HFFc6 (cell line): ENCODE measurements at places on chromosomes 3 and 15. TPM values are rescaled to one million over a fixed set of nuclear protein-coding genes. Genes with fewer than 3 reads are reported as not detected.
A peak's percentile ranks its signal among the peaks of the same experiment; 100 is the strongest.

GRCh38 chr3:197960694-197961581, 921 bp downstream of the LMLN start:
- DNase-seq = no peak

GRCh38 chr3:159828542-159828943, 160.1 kb upstream of the IL12A start:
- peak; percentile 68 for DNase-seq

DNA sequence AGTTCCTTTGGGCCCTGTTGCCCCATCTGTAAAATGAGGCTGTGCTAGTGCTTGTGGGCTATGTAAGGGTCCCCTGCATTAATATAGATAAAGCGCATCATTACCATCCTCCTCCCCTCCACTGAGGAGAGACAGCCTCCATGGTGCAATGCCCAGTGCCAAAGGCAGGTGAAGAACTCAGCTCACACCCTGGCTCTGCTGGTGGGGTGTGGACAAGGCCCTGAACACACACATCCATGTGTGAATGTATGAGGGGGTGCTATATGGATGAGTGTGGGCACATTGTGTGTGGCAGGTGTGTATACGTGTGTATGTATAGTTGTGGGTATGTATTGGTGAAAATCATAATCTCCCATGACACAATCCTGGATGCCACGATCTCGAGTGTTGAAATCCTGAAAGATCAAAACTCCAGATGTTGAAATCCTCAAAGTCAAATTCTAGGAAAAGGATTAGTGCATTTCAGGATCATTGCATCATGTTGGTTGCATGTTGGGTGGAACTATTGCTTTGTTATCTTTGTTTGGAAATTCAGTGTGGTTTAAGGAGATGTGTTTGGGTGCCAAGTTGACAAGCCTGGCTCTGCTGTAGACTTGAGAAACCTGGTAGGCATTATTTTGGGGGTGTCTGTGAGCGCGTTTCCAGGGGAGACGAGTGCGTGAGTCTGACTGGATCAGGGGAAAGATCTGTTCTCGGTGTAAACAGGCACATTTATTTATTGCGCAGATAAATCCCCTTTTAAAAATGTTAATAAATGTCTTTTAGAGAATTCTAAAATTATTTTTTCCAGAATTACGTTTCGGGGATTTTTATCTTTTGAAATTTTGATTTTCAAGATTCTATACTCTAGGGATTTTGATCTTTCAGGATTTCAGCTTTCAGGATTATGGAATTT, 42.0 kb upstream of the SEC61A1 start:
- no peak for DNase-seq

DNA sequence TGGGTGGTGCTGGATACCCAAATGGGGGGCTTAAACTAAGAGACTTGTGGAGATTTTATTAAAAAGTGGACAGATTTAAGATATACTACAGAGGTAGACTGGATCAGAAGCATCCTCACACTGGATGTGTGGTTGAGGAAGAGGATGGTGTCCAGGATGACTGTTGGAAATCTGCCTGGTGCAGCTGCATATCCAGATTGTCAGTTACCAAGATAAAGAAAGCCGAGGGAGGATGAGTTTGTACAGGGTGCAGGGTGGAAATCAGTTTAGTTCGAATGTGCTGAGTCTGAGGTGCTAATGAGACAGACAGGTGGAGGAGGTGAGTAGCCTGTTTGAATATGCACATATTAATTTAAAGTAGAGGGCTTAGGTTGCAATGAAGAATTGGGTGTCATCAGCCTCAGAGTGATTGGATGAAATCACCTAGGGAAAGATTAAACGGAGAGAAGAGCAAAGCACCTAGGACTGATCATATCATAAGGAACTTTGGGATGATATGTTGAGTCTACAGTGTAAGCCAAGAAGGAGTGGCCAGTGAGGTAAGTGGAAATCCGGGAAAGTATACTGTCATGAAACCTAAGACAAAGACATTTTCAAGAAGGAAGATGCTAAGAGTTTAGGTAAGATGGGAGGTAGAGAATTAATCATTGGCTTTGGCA, 74.1 kb upstream of the GOLGA8B start:
- DNase-seq = no peak

GRCh38 chr15:98241032-98241554, 280.6 kb downstream of the ARRDC4 start:
- no peak for DNase-seq

GRCh38 chr3:88412346-88412745, 262.6 kb downstream of the C3orf38 start:
- DNase-seq = no peak

GRCh38 chr3:74349015-74349414, 265.4 kb downstream of the CNTN3 start:
- DNase-seq = no peak

GRCh38 chr15:27183201-27183600, 212.2 kb downstream of the GABRG3 start:
- DNase-seq = no peak

DNA sequence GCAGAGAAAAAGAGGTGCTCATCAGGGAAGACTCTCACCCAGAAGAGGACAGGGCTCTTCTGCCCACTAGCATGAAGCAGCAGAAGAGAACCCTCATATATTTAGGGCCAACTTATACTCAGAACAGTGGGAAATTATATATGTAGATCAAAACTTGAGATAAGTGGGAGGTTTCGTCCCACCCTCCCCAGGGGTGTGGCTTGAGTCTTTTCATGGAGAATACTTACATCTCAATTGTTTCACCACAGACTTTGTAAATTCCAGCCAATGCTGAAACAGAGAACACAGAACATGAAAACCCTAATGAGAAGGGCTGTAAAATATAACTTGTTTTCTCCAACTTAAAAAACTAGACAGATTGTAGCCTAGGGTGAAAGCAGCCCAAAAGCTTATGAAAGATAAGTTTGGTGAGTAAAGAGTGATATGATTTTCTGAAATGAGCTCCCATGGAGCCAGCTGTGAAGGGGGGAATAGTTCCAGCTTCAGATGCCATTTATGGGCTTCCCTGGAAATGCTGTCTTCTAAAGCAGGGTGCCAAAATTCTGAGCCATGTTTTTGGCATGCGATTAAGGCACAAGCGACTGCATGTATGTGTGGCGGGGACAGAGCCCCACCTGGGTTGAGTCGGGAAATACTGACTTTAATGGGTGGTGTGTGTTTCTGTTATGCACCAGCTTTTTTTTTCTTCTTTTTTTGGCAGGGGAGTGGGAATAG, 92.9 kb downstream of the WDR76 start:
- DNase-seq = no peak

DNA sequence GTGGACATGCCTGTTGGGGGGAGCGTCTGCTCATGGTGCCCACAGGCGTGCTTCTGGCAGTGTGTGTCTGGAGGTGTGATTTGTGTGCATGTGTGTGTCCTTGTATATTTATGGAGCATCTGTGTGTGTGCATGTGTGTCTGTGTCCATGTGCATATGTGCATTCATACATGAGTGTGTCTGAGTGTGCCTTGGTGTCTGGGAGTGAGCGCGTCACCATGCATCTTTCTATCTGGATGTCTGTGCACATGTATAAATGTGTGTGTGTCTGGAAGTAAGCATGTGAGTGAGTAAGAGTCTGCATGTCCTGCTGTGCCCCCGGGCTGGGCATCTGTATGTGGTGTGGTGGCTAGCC, 58.1 kb upstream of the PRR23E start:
- no peak for DNase-seq

- DNase-seq = no peak
Measured at GRCh38 chr3:13309004-13309403, 111.1 kb downstream of the NUP210 start.

DNA sequence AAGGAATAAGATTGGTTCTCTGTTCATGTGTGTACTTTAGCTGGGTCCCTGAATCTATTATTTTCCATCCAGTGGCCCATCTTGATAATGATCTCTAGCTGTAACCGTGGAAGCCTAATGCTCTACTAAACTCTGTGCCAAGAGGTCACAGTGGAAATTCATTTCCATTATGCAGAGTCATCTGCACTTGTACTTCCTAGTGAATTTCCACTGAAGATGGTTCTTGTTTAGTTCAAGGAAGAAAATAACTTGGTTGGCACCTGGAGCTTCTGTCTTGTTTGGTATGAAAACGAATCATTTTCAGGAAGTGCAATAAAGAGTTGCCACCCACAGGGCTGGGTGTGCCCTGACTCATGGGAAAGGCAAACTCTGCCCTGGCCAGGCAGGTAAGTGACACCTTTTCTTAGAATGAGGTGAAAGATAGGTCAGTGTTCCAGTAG, 10.3 kb downstream of the LPP start:
- no peak for DNase-seq

DNA sequence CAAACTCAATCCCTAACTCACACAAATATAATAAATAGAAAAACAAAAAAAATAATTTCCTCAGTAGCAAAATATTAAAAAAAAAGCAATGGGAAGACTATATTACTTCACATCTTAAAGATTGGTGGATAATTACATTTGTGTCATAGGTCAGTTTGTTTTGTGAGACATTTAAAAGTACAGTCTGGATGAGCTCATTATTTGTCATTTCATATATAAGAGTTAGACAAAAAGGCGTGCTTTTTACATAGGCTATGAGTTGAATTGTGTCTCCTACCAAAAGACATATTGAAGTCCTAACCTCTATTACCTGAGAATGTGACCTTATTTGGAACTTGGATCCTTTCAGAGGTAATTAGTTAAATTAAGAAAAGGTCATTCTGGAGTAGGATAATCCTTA, 710.1 kb upstream of the CBLB start:
- DNase-seq = peak; percentile 13

- no peak for DNase-seq
Measured at GRCh38 chr3:192079098-192079497, 618.1 kb downstream of the PYDC2 start.

- DNase-seq = no peak
Measured at GRCh38 chr3:188034989-188035388, 119.0 kb upstream of the LPP start.

DNA sequence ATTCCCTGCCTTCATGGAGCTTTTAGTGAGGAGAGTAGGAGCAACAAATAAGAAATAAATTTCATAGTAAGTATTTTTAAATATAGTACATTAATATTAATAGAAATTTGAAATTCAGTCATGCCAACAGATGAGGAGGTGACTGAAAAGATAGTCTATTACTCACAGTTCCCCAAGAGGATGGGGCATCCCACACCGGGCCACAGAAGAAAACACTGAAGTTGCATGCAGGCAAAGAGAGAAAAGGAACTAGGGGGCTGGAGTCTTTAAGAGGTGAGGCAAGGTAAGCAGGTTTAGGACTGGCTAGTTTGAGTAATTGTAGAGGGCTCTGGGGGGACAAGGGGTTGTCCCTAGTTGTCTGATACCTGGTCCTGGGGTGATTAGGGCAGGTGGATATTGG, 120.1 kb upstream of the UMPS start:
- DNase-seq = no peak

DNA sequence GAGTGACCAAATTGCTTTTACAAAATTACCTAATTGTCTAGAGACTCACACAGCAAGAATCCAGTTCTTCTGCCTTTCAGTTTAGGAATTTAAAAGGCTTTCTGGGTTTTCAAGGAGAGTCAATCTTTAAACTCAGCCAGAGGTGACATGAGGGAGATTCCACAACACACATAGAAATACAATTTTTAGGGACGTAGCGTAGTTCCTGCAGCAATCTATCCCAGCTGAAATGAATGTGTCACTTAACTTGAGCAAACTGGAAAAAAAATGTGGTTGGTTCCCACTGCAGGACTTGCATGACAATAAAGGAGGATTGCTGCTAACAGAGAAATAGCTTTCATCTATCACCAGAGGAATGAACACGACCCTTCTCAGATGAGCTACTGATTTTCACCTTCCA, 269.7 kb downstream of the OTOL1 start:
- DNase-seq = no peak

- no peak for DNase-seq
Measured at GRCh38 chr3:179676081-179676480, 23.2 kb downstream of the USP13 start.

DNA sequence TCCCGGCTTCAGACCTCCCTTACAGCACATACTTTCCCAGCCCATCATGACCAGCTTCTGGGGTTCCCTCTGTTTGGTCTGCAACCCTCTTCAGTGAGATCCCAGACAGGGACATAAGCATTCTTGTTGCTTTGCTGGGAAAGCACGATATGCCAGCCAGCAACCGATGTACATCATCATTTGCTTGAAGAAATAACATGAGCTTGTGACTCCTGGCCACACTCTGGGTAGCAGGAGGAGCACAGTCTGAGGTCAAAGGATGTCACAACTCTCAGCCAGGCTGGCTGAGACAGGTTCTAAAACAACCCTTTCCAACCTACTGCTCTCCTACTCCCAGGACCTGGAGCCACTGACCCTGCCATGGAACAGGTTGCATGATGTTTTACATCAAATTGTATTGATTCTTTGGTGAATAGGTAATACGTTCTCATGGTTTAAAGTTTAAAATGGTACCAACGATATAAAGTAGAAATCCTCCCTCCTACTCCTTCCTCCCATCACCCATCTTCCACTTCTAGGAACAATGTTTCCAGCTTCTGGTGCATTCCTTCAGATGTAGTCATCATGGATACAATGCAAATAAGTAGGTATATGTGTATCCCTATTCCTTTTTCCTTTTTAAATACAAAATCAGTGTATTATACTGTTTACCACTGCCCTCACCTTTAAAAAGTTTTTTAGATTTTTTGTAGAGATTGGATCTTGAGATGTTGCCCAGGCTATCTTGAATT, 190.3 kb downstream of the OPA1 start:
- DNase-seq = no peak

Gene TM4SF1
- total RNA-seq = 8.0 and 80.1 TPM in 2 replicates

Gene CCR8
- not detected in 3 replicates for total RNA-seq

Gene IQCH
- 1.4 to 2.3 TPM (median 2.2 TPM) in 3 replicates for total RNA-seq

Gene GOLGA8R
- total RNA-seq = 0.27 TPM in 1 of 3 replicates, not detected in the others

Gene INSYN1
- total RNA-seq = 0.55 to 1.2 TPM (median 1.1 TPM) in 3 replicates

Gene DCBLD2
- 231 to 427 TPM (median 323 TPM) in 3 replicates for total RNA-seq

Gene CTXN2
- total RNA-seq = not detected in 3 replicates

Gene CCR2
- not detected in 3 replicates for total RNA-seq

Gene KCNMB3
- total RNA-seq = 0.18 to 0.31 TPM (median 0.22 TPM) in 3 replicates

Gene GP5
- total RNA-seq = 0.04 TPM in 1 of 3 replicates, not detected in the others

Gene FANCD2OS
- not detected in 3 replicates for total RNA-seq
